ENCODE measurements at places on chromosomes 6 and 20.

DNA sequence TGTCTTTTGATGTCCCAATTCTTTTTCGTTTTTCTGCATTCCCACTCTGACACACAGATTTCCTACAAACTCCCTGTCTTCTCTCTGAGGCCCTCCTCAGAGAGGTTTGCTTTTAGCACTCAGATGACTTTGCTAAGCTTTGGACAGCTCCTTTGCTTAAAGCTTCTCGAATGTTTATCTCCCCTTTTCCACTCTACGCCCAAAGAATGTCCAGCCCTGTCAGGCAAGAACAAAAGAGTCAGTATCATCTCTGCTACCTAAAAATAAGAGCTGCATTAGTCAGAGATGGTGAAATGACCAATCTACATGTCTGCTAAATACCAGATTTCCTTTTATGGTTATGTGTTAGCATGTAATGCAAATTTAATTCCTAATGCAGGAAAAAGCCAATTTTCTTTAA lies 56.8 kb downstream of the PREP start:
- no peak for DNase-seq

- no peak for DNase-seq
These were observed 6.7 kb upstream of the NTSR1 start for GRCh38 chr20:62702013-62702300.

DNA sequence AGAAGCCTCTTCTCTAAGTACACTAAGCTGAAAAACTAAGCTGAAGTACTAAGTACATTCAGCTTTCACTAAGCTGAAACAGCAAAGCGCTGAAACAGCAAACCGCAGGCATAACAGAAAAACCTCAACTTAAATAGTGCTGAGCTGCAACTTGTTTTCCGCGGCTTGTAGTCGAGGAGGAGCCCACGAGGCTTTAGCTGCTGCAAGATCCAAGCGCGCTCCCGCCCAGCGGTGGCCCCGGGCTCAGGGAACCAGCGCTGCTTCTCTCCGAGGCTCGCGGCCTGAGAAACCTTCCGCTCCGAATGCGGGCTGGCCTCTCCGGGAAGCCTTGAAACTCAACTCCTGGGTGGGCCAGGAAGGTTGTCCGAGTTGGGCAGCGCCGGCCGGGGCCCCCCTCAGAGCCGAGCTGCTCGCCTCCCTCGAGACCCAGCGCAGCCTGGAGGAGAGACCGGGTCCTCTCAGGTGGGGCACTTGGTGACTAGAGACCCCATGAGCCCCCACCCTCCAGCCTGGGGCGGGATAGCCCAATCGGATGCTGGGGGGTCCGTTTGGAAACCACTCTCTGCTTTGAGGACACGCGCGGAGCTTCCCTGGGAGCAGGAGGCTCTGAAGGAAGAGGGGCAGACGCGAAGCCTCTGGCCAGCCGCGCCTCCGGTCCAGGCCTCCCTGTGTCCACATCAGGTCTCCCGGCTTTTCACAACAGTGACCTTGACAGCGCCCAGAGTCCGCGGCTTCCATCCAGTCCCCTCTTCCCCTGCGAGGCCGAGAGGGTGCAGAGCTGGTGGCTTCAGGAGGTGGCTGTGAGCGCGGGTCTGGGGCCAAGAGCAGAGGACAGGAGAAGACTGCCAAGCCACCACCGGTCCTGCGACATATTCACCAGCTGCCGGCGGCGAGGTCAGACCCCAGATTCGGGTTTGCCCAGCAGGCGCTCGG lies 38.1 kb upstream of the HLA-E start:
- DNase-seq, result peak; percentile 72

GRCh38 chr20:9028419-9028818 lies 40.5 kb upstream of the PLCB4 start:
- DNase-seq, result no peak

DNA sequence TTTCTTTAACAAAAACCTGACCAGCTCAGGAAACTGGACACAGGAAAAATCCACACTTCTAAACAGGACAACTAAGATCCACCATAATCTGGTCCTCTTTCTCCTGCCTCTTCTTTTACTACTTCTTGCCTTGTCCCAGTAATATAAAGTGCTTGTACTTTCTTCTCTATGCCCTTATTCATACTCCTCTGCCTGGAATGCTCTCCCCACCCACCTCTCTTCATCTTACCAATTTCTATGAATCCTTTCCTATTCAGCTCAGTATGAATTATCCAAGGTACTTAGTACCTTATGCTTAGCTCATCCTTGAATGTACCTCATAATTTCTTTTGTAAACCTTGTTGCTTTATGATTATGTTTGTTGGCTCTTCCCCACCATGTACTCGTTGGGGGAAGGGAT lies 159.4 kb downstream of the CDK19 start:
- no peak for DNase-seq

- no peak for DNase-seq
These were observed 715.9 kb upstream of the POU3F2 start for GRCh38 chr6:98118397-98119045.

DNA sequence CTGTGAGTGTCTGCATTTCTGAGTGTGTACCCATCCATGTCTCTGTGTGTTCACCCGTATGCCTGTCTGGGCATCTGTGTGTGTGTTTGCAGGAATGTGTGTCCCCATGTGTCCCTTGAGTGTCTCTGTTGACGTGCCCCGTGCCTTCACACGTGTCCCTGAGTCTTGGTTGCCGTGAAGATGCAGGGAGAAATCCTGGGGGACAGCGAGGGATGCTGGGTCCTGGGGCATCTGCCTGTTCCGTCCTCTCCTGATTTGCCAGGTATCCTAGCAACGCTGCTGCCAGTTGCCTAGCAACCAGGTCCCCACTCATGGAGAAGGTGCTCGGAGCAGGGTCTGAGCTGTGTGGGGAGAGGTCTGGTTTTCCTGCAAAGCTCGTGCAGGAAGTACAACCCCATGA lies 6.0 kb upstream of the LKAAEAR1 start:
- DNase-seq, result no peak

DNA sequence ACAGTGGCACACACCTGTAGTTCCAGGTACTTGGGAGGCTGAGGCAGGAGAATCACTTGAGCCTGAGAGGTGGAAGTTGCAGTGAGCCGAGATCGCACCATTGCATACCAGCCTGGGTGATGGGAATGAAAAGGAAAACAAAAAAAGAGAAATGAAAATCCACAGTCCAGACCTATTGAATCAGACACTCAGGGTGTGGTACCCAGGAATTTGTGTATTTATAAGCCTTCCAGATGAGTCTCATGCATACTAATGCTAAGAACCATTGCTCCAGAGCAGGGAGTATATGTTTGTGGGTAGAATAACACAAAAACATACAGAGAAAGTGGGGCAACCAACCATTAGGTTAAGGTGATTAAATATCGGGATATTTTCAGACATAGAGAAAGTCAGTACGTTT lies 36.1 kb upstream of the PLCB4 start:
- DNase-seq, result no peak

DNA sequence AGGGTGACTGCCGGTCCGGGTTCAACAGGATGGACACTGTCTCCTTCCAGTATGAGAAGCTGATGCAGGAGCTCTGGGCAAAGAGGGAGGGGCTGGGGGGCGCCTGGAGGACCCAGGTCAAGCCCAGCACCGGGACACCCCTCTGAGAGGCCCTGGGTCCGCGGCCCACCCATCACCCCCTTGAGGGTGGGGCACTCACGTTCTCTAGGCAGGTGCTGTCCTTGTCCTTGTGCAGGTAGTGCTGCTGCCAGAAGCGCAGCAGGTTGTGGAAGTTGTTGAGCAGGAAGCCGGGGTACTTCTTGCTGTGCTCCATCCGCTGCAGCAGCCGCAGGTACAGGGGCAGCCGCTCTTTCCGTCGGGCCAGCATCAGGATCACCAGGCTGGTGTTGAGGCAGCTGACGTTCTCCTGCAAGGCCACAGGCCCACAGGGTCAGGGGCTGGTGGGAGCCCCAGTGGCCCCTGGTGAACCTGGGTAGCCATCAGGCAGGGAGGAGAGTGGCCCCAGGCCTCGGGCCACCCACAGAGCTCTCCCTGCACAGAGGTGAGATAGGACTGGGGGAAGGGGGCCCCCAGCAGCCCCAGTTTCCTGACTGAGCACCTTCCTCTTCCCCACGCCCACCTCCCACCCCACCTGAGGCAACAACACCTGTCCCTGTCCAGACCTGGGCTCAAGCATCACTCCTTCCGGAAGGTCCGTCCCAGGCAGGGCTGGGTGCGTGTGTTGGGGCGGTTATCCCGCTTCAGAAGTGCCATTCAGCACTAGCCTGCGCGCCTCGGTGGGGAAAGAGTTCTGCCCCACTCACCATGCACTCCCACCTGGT lies 47.8 kb downstream of the MYH7B start:
- no peak for DNase-seq

DNA sequence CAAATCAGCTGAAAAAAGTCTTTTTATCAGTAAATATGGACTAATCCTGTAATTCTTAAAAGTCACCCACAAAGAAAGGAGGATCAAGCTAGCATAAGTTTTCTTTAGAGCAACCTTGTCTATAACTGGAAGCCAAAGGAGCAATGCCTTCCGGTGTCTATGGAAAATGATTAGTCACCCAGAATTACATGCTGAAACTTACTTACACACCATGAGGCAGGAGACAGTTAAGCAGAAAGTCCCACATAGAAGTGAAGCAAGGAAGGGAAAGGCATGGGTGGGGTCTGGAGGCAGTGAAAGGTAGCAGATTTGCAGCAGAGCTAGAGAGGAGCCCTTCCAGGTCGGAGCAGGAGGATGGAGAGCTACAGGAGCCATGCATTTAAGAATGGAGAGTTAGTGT lies 153.7 kb upstream of the RIPOR2 start:
- DNase-seq, result no peak

DNA sequence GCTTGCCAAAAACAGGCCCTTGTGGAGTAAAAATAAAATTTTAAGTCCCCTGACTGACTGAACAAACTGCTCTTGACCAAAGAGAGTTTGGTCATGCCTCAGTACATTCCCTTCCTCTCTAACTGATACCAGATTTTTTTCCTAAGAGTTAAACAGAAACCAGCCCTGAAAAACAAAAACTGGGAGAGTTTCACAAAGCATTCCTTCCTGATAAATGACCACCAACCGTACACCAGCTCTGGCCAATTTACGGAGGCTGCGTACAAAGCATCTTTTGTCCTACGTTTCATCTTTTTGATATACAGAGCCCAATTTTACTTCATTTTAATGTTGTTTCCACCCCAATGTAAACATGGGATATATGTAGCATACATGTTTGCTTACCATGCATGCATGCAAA lies 477.4 kb upstream of the HTR1E start:
- DNase-seq, result no peak

DNA sequence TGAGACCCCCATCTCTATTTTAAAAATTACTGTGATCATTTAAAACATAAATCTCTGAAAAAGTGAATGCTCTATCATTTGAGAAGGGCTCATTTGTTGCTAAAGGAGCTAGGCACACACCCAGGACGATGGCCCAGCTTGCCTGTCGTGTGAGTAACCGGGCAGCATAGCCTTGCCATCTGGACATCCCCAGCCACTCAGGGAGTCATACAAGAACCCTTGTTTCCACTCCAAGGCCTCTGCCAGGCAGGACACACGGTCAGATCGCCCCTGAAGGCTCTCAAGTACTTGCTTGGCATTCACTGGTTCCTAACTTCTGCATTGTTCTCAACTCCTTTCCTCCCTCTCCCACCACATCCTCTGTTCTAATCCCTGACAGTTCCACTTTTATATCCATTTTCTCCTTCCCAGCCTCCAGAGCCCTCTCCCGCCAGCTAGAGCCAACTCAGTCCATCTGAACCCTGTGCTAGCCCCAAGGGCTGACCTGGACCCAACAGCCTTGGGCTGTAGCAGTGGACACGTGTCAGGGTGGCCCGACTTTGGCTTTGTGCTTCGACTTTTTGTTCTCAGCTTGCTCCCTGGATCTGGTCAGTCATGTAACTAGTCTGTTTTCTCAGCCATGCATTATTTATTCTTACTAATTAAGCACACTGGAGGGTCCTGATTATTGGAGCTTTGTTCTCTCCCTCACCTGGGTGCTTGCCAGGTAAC lies 15.7 kb upstream of the EZR start:
- DNase-seq, result no peak

DNA sequence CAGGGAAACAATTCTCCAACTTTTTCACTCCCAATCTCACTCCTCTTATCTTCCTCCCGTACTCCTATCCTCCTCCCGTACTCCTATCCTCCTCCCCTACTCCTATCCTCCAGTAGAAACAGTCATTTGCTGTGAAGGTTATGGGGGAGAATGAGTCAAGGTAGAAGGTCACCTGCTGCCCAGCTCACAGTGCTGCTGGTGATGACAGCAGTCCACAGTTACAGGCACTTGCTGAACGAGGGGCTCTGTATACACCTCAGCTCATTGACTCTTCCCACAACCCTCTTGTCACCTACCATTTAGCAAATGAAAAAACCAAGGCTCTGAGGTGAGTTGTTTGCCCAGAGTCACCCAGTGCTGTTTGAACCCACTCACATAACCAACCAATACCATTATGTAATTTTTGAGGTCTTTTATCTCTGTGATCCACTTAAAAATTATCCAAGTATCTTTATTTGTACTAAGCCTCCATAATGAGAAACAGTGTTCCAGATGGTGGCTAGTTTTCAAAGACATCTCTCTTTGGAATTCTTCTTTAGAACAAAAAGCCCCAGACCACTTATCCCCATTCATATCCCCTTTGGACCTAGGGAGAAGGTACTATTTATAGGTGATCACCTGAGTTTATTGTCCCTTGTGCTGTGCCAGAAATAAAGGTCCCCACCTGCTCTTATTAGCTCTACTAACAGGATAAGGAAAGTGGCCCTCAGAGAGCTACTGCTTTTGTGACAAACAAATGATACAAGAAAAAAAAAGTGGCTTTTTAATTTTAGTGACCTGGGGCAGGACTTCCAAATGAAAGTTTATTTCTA lies 53.2 kb downstream of the PTPN1 start:
- DNase-seq, result no peak

GRCh38 chr6:156971153-156971885 lies 194.1 kb downstream of the ARID1B start:
- no peak for DNase-seq

DNA sequence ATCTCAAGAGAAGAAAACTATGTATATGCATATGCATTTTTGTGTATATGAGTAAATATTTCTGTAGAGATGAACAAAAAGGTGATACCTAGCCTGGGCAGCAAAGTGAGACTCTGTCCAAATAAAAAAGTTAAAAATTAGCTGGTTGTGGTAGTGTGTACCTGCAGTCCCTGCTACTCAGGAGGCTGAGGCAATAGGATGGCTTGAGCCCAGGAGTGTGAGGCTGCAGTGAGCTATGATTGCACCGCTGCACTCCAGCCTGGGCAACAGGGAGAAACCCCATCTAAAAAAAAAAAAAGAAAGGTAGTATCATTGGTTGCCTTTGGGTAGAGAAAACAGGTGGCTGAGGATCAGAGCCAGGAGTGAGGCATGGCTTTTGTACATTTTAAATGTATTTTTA lies 50.9 kb downstream of the KLHL31 start:
- no peak for DNase-seq

DNA sequence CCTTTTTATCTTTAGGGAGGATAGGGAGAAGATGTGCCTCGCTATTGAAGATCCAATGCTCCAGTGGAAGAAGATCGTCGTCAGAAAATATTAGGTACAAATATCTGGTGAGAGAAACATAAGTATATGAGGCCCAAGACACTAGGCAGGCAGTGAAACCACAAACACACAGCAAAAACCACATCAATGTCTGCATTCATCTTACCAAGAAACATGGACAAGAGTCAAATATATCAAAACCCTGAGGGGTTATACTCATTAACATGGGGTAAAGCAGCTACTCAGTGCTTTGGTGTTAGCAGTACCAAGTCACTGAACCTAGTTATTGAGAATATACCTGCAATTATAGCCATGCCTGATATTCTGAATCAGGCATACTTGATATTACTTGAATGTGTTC lies 101.4 kb upstream of the FAM184A start:
- DNase-seq, result no peak
